ENCODE measurements at places on chromosomes 6 and 20. TPM values are rescaled to one million over a fixed set of nuclear protein-coding genes. Genes with fewer than 3 reads are reported as not detected.

Gene DDO
- 0.39 TPM for total RNA-seq

Gene SAMD10
- 8.8 TPM for total RNA-seq

Gene MOCS3
- 5.8 TPM for total RNA-seq

Gene FAM162B
- total RNA-seq: not detected

Gene DEF6
- total RNA-seq: 0.59 TPM

Gene SLC26A8
- not detected for total RNA-seq

Gene CPXM1
- not detected for total RNA-seq

Gene ID4
- total RNA-seq: 0.10 TPM

Gene GUCA1A
- not detected for total RNA-seq

Gene PNISR
- 91.3 TPM for total RNA-seq

Gene C6orf47
- total RNA-seq: 22.4 TPM

Gene HNF4A
- 0.28 TPM for total RNA-seq

Gene EMILIN3
- 0.54 TPM for total RNA-seq

Gene GSTA1
- 0.28 TPM for total RNA-seq

Gene LHFPL5
- not detected for total RNA-seq

Gene ULBP1
- total RNA-seq: 3.1 TPM

Gene RAD21L1
- total RNA-seq: 1.0 TPM

Gene PTGIS
- total RNA-seq: 4.4 TPM

Gene MYCT1
- not detected for total RNA-seq

Gene SLC24A3
- not detected for total RNA-seq

Gene NMBR
- total RNA-seq: not detected

Gene TINAG
- total RNA-seq: not detected

Gene TBXT
- total RNA-seq: not detected

Gene NRM
- 21.9 TPM for total RNA-seq

Gene OR2B6
- total RNA-seq: 0.26 TPM

Gene RPL7L1
- 109 TPM for total RNA-seq

Gene STMND1
- not detected for total RNA-seq

Gene SESN1
- 11.3 TPM for total RNA-seq

Gene SULF2
- total RNA-seq: 1.4 TPM

Gene ECT2L
- total RNA-seq: not detected

Gene COX4I2
- total RNA-seq: not detected

Gene RCAN2
- 0.05 TPM for total RNA-seq

Gene MAP1LC3A
- 25.1 TPM for total RNA-seq

Gene TNFRSF6B
- total RNA-seq: not detected

Gene COL12A1
- total RNA-seq: 10.4 TPM

Gene LIME1
- total RNA-seq: 15.2 TPM

Gene CCN6
- 3.0 TPM for total RNA-seq

Gene HTR1E
- not detected for total RNA-seq

Gene ZSCAN23
- total RNA-seq: 1.6 TPM

Gene PTPRK
- total RNA-seq: 61.8 TPM

Gene WFDC10A
- total RNA-seq: not detected

Gene SLC17A2
- total RNA-seq: not detected

Gene HLA-A
- 397 TPM for total RNA-seq

Gene SYTL3
- 1.4 TPM for total RNA-seq

Gene PRPF6
- total RNA-seq: 88.4 TPM

Gene DNAAF9
- 7.4 TPM for total RNA-seq

Gene CLPSL1
- not detected for total RNA-seq

Gene SLC25A27
- 0.77 TPM for total RNA-seq

Gene LY6G6D
- not detected for total RNA-seq

Gene PRSS35
- total RNA-seq: 0.10 TPM

Gene PRKN
- total RNA-seq: 0.46 TPM

Gene SAMD3
- total RNA-seq: not detected

Gene CUL7
- 32.1 TPM for total RNA-seq

Gene EPB41L1
- total RNA-seq: 8.6 TPM

Gene ZKSCAN3
- 7.0 TPM for total RNA-seq
